ENCODE measurements at places on chromosomes 6 and 20.

DNA sequence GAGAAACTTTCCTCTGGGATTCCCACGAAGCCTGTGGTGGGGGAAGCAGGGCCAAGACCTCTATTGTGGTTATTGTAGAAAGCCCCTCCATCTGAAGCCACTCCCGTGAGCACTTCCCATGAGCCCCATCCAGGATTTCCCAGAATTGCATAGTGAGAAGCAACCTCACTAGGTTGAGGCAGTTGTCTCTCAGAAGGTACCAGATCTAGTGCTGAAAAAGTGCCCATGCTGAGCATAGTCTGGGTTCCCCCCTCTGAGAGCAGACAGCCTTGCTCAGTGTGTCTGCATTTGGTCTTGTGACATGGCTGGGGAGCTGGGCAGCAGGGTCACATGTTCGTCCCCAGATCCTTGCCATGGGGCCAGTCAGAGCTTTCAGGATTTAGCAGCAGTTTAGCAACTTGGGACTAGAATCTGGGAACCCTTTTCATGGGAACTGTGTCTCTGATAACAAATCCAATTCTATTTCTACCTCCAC, 38.6 kb downstream of the SLC9A8 start:
- no peak for DNase-seq

DNA sequence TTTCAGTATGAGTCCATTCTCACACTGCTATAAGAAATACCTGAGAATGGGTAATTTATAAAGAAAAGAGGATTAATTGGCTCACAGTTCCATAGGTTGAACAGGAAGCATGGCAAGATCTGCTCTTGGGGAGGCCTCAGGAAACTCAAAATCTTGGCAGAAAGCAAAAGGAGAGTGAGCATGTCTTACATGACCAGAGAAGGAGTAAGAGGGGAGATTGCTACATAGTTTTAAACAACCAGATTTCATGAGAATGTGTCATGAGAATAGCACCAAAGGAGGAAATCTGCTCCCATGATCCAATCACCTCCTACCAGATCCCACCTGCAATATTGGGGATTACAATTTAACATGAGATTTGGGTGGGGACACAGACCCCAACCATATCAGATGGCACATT, 672.4 kb downstream of the HTR1B start:
- DNase-seq: no peak

GRCh38 chr6:108958900-108959770, 110.9 kb downstream of the ARMC2 start:
- DNase-seq: no peak

DNA sequence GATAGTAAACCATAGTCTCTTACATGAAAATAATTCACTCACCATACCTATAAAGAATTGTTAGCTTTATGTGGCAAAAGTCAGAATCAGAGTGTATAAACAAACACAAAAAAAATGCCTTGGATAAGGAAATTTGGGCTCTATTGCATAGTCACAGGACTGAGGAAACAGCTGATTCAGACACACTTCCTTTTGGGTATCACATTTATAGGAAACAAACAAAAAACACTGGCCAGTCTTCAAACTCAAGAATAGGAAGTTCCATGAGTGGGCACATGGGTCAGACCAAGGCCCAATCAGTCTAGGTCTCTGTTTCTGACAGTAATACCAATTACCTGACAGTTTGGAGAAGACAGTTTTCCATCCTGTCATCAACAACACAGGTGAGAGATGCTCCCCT, 8.0 kb downstream of the SLC18B1 start:
- DNase-seq: no peak

DNA sequence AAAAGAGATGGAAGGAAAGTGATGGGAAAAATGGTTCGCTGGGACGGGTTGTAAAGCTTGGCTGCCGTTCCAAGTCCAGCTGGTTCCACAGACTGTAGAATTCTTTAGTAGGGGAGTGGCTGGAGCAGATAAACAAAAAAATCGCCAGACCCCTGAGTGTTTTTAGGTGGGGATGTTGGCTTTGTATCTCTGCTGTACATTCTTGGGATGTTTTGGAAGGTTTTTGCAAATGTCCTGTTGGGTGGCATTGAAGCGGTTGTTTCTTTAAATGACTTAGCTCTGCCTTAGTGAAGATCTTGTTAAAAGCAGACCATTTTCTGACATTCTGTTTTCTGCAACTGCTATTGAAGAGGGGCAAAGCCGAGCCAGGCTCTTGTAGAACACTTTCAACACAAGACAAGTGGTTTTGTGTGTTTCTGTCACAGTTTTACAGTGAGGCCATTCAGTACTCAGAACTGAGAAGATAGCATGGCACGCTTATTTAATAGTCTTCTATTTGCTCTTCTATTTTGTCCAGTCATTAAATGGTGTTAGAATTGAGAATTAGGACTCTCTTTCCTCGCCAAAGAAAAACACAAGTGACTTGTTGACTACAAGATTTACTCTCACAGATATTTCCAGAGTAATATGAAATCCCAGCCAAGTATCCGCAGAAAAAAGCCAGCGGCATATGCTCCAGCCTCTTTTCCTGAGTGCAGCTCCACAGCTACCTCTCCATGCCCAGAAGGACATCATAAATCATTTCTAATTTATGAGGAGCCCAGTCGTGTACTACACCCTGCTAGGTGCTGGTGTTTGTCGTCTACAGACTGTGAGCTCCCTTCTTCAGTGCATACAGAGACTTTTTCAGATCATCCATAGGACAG, 65.8 kb downstream of the PHACTR2 start:
- no peak for DNase-seq

- peak; percentile 68 for DNase-seq
These were observed at the start of gene ABRACL for GRCh38 chr6:139028658-139029469. Gene ABRACL, plus strand, starts transcription at chr6:139028745. Its CDS starts 5,416 bp downstream, at chr6:139034161.

DNA sequence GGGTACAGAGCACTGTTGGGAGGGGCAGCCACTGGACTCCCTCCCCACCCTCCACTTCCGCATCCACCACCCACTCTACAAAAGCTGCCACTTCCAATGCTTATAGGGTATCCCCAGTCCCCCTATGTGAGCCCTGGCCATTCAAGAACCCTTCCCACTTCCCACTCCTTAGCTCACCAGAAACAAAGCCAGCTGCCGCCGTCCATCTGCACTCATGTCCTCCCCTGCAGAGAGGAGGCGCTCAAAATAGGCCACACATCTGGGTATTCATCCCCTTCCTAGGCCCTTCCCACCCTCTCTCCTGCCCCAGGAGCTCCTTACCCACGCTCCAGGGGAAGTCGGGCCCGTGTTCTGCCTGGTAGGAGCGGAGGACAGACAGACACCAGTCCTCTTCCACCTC, 6.5 kb upstream of the LY6G5C start:
- no peak for DNase-seq

GRCh38 chr20:33169176-33169794, 1.3 kb downstream of the BPIFA2 start:
- no peak for DNase-seq

DNA sequence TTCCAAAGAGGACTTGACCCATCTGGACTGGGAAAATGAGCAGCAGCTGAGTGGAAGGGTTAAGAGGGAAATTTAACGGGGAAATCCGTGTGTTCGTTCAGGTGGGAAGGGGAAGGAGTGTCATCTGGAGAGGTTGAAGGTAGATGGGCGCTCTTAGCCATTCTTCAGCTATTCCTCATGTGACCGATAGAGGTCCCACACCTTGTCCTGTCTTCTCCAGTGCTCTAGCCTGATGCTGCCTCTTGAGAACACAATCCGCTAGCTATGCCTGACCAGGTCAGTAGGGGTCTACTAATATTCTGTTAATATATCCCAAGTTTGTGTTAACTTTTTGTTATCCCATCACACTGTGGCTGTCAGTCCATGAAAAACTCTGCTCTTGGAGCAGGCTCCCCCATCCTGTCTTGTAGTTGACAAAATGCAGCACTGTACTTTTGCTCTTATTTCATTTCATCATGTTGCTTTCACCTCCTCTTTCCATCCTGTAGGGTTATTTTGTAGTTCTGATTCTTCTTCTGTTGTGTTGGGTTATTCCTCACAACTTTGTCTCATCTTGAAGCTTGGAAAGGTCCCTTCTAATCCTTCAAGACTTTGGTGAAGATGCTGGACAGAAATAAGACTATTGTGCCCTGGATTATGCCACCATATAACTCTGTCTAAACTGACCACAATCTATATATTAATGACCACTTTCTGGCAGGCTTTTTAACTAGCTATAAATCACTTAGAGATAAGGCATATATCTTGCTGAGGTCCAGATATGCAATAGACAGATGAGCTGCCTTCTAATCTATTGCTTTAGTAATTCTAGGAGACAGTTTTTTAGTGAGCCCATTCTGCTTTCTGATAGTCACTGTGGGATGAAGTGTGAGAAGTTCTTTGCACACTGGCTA, 123.4 kb upstream of the SUPT3H start:
- DNase-seq: no peak

GRCh38 chr6:41408982-41409381, 73.6 kb downstream of the NCR2 start:
- DNase-seq: no peak

GRCh38 chr6:129345890-129346289, 364.1 kb downstream of the ARHGAP18 start:
- DNase-seq: no peak

DNA sequence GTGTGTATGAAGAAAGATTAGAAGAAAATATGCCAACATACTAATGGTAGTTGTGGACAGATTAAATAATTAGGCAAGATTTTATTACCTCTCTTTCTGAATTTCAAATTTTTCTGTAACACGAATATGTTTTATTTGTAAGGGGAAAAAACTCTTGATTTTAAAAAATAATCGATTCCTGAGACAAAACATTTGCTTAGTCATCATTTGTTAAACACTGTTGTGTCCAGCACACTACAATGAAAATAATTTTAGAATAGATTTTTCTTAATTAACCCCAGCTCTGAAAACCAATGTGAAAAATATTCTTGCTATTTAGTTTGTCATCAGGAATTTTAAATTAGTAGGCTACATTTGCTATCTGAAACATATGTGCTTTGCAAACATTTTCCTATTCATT, 253.0 kb downstream of the TRDN start:
- no peak for DNase-seq

GRCh38 chr6:68911811-68912210, 276.7 kb downstream of the ADGRB3 start:
- DNase-seq: no peak

- no peak for DNase-seq
These were observed 5.1 kb downstream of the UBE2C start for GRCh38 chr20:45817376-45818194.

- no peak for DNase-seq
These were observed 17.4 kb downstream of the SCGN start for GRCh38 chr6:25669413-25669812.

GRCh38 chr6:79377047-79377446, 142.6 kb upstream of the HMGN3 start:
- DNase-seq: no peak

DNA sequence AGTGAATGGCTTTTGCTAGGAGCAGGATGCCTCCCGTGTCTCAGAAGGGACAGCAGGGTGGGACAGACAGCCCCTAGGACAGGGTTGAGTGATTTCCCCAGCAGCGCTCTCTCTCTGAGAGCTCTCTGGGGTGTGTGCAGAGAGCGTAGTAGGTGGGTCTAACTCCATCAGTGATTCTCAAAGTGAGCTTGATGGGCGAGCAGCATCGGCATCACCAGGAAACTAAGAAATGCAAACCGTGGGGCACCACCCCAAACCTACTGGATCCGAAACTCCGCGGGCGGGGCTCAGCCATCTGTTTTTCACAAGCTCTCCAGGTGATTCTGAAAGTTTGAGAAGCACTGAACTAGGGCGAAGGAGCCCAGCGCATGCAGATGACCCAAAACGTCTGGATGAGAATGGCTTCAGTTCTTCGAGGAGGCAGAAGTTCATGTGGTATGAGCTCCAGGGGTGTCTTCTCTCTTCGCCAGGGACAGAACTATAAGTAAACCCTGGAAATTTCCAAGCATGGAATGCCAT, 119.6 kb upstream of the RNF24 start:
- no peak for DNase-seq
